SIG-M5 (cell line): ENCODE measurements at places on chromosomes 3 and 15.

- DNase-seq, result no peak
Observed at GRCh38 chr3:197352382-197352781, 54.0 kb upstream of the DLG1 start.

GRCh38 chr3:135083756-135084155 lies 288.7 kb downstream of the EPHB1 start:
- no peak for DNase-seq

GRCh38 chr15:81863162-81863561 lies 182.7 kb downstream of the MEX3B start:
- DNase-seq, result no peak

GRCh38 chr3:66253790-66254620 lies 33.2 kb downstream of the SLC25A26 start:
- DNase-seq, result no peak

- no peak for DNase-seq
Observed at GRCh38 chr3:69445498-69445897, 59.6 kb upstream of the FRMD4B start.

DNA sequence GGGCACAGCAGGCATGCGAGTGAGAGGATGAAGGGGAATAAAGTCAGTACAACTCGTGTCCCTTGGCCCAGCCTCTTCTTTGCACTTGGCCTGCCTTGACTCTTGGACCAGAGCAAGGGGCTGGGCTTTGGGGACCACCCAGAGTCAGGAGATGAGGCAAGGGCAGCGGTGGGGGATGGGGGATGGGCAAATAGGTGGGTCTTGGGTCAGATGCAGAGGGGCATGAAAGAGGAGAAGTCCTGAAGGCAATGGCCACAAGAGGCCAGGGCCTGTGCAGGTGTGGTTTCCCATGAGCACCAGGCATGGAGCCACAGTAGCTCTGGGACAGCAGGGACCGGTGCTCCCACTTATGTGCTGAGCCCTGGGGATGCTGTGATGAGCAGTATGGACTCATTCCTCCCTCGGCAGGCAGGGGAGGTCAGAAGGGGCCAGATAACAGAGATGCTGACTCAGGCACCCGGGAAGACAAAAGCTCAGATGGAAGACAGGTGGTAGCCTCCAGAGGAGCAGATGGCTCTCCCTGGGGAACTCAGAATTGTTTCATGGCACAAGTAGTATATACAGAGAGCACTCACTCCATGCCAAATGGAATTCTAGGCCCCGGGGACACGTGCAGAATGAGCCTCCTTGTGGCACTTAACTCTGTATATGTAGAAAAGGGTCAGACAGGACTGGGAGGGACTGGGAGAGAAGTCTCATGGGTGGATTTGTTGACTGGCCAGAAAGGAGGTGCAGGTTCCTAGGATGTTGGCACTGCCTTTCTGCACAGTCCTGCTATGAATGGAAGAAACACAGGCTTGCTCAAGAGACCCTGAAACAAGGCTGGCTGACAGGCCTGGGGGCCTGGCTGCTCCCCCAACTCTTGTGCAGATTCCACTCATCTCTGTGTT lies 14.3 kb downstream of the ZBTB47 start:
- DNase-seq, result no peak

GRCh38 chr3:147195887-147196286 lies 210.5 kb downstream of the ZIC4 start:
- no peak for DNase-seq

GRCh38 chr3:8899876-8900460 lies 63.3 kb downstream of the RAD18 start:
- no peak for DNase-seq

GRCh38 chr3:39343076-39343717 lies 13.7 kb downstream of the CCR8 start:
- no peak for DNase-seq

DNA sequence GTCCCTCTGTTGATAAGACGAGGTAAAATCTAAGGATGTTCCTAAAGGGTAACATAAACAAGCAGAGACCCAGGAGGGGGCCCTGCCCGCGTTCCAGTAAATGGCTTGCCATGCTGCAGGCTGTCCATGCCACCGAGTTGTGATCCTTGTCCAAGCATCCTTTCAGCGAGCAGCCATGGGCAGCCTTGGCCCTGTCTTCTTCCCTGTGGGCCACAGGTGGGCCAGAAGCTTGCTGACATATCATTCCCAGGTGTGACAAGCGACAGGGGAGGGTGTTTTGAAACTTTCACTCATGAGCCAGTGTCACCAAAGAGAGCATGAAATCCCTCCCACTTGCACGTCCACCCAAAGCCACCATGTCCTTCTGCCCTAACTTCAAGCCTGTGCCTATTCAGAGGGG lies 53.7 kb downstream of the PCSK6 start:
- DNase-seq, result no peak

GRCh38 chr3:26712211-26713026 lies 89.8 kb downstream of the LRRC3B start:
- no peak for DNase-seq

DNA sequence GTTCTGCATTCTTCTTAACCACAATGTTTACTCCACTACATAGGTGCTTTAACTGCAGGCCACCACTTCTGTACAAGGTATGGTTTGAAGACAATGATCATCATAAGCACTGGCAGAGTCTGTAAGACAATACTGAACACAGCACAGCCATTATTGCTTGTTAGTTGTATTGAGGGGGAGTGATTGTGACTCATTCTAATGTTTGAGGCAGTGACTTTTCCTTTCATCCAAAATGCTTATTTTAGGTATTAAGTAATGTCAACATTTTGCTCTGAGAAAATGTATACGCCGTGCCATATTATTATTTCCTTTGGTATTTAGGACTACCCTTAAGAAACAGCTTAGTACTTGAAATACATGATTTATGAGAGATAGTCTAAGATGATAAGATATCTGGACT lies 618.2 kb upstream of the ZNF717 start:
- no peak for DNase-seq

GRCh38 chr15:98889930-98890695 lies 117.5 kb downstream of the PGPEP1L start:
- DNase-seq, result no peak

DNA sequence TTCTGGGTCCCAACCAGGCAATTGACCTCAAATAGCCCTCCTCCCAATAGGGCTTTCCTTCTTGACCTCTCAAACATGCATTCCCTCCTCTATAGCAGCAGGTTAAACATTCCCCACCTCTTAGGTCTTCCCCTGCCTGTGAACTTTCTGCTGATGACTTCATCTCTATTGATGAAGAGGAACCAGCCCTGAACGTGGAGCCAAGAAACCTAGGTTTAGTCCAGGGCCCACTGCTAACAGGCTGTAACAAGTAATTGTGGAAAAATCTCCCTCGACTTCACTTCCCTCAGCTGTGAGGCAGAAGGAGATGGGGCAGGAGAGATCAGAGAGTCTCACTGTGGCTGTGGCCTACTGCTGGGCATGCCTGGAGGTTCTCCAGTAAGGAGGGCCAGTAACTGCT lies 24.7 kb downstream of the ILDR1 start:
- no peak for DNase-seq

GRCh38 chr3:124413989-124414598 lies 316.2 kb upstream of the UMPS start:
- DNase-seq, result no peak

- DNase-seq, result no peak
Observed at GRCh38 chr15:41847206-41847605, 8.6 kb downstream of the PLA2G4B start.

GRCh38 chr15:93152951-93153350 lies 63.9 kb upstream of the RGMA start:
- no peak for DNase-seq

- DNase-seq, result no peak
Observed at GRCh38 chr3:78517965-78518364, 1249.8 kb downstream of the ROBO1 start.

- DNase-seq, result no peak
Observed at GRCh38 chr3:26963361-26963743, 340.8 kb downstream of the LRRC3B start.

GRCh38 chr3:196694941-196695848 lies 16.9 kb downstream of the CEP19 start:
- no peak for DNase-seq

DNA sequence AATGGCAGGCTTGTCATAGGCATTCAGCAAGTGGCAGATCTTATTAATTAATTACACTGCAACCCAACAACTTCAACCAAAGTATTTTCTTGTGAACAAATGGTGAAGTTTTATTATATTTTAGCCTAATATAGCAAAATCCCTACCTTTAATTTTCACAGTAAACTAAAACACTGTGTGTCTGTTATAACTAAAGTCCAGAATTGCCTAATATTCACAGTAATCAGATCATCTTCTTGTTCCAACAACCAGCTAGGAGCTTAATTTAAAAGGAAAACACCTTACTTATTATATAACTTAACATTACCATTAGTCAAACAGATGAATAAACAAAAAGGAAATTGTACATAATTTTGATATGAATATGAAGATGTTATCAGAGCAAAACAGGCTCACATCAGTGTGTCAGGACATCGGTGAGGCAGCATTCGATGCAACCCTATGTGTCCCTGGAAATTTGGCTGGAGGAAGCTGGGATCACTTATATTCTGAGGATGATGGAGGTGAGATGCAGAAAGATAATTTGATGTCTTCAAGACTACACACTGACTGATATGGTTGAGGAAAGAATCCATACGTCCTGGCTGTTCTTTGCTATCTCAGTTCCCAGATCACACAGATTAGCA lies 189.3 kb upstream of the EIF1B start:
- no peak for DNase-seq

GRCh38 chr3:188287339-188287738 lies 133.4 kb downstream of the LPP start:
- DNase-seq, result no peak

DNA sequence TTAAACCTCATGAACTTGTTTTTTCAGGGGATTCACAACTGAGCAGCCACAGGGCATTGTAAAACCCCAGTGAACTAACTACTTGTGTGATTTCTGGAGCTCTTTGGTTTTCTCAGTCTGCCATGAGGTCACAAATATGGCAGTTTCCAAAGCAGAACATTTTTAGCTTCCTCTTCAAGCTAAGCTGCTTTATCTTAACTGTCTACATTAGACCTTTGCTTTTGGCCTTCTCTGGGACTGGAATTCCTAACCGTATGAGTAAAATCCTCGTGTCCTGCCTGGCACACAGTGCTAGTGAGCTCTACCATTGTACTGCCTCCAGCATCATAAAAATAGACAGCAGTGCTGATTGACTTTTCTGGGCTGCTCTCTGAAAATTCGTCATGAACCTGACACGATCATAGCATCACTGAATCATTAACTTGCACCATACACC lies 22.1 kb downstream of the CDIN1 start:
- DNase-seq, result no peak

GRCh38 chr3:154111365-154111935 lies 9.7 kb upstream of the ARHGEF26 start:
- DNase-seq, result no peak

- DNase-seq, result no peak
Observed at GRCh38 chr15:39602143-39602542, 21.3 kb downstream of the THBS1 start.

DNA sequence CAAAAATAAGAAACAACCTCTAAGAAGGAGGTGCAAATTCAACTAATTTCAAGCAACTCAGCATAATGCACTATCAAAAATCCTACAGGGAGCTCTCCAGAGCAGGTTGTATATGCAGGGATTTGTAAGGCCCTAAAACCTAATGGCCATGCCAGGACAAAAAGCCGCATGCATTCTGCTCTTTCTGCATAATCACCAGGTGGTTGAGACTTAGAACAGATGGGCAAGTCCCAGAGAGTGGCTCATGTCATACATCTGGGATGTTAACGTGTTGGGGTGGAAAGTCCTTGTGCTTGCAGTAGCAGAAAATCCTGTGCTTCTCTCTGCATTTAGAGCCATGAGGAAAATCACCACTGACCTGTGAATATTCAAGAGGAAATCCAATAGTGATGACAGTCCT lies 1002.9 kb downstream of the AGBL1 start:
- DNase-seq, result no peak

- DNase-seq, result no peak
Observed at GRCh38 chr3:71016178-71016845, 567.2 kb downstream of the FOXP1 start.

GRCh38 chr3:131361464-131362421 lies 19.8 kb upstream of the NUDT16 start:
- DNase-seq, result no peak
